ENCODE measurements at places on chromosomes 13 and 19.
A peak's percentile ranks its signal among the peaks of the same experiment; 100 is the strongest.

DNA sequence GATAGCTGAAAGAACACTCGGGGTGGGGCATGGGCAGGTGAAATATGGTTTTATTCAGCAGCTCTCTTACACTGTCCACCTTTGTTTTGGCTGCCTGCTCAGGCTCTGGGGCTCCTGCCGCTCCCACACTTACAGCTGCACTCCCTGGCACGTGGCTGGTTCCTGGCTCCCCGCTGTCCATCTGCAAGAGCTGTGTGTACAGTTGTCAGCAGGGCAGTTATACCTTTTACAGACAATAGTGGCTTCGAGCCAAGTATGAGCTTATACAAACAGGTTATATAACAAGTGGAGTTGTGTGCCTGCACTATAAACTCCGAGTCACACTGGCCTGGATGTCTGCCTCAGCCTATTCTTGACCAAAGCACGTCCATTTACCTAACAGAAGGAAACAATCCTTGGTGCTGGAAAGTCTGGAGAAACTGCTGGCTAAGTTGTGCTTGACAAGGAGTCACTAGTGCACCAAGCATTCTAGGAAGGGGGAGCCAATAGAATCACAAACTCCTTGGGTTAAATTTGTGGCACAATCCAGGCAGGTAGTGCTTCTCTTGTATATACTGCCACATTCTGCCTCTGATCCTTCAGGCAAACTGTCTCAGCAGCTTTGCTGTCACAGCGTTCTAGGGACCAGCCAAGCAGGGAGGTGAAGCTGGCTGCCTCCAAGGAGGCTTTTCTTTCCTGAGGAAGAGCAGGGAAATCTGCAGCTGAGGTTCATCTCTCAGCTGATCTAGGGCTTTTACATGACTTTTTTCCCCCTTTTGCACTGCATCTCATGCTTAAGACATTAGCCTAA, 68.2 kb downstream of the NHLRC3 start:
- no peak for DNase-seq

DNA sequence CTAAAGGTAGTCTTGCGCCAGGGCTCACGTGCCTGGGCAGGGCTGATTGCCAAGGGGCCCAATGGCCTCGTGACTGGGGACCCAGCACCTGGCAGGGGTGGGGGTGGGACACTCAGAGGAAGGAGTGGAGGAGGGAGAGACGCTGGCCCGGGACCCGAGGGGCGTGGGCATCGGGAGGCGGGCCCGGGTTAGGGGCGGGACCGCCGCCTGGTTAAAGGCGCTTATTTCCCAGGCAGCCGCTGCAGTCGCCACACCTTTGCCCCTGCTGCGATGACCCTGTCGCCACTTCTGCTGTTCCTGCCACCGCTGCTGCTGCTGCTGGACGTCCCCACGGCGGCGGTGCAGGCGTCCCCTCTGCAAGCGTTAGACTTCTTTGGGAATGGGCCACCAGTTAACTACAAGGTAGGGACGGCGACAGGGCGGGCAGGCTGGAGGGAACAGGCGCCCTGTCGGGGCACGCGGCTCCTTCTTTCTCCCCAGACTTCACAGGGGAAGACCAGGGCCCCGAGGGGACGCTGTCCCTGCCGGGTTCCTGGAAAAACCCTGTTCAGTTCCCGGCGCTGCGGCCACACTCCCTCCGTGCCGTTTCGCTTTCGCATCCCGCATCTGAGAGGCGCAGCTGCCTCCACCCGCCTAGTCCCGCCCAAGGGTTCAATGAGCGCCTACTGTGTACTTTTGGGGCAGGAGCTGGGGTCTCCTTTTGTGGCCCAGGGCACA, at the start of gene IFI30:
TSS of gene IFI30 (plus strand) at position 242 of the 717 bp plus-strand sequence. CDS start at position 271, 29 bp downstream.
- peak; percentile 71 for DNase-seq

DNA sequence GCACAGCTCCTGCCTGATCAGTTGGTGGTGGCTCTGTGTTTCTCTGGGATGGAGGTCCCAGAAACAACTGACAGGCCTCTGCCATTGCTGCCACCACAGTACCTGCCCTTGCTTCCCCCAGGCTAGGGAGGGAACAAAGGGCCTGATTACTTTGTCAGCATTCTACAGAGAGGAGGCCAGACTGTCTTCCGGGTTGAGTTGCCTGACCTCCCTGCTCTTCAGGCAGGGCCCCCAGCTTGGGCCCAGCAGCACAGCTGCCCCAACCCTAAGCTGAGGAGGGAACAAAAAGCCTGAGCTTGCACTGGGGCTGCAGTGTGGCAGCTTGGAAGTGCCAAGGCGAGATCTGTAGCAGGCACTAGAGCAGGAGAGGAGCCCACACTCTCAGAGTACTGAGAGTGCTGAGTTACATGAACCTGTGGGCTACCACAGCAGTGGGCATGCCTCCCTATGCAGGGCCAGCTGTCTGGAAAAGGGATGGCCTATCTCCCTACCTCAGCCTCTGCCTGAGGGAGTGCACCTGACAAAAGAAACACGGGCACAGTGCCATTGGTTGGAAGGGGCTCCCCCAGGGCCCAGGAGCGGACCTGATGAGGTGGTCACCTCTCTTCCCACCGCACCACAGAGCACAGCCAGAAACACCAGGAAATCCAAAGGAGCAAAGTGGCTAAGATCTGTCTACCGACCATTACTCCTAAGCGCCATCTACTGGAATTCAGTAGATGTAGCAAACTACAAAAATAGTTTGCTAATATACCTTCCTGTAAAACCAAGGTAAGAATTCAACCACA, 24.4 kb downstream of the SLC25A15 start:
- peak; percentile 34 for DNase-seq

GRCh38 chr13:45500492-45501174, 35.9 kb downstream of the COG3 start:
- DNase-seq = no peak

DNA sequence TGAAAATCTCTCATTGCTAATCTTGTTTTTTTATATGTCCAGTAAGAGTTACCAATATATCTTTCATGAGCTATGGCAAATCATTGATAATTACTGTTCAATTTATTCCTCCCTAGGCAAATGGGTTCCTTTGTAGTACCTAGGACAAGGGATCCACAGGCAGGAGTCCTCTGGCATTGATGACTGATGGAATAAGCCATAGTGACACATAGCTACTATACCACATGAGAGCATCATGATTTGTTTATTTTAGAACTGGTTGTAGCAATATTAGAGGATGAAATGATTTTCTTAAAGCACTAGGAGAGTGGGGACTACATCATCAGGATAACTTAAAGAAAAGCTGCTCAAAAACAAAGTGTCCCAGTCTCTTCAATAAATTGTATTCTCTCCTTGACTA, 21.7 kb upstream of the MAB21L1 start:
- DNase-seq = no peak

DNA sequence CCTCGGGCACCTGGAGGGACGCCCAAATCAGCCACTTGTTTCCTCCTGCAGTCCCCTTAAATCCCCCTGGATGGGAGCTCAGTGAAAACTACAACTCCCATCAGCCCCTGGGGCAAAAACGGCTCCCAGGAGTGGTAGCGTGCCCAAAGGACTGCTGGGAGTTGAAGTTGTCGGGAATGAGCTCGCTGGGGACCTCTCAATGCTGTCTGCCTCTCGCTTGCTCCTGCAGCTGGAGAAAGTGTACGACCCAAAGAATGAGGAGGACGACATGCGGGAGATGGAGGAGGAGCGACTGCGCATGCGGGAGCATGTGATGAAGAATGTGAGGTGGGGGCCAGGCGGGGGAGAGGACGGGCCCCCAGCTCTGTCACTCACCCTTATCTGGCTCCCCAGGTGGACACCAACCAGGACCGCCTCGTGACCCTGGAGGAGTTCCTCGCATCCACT, 14.7 kb upstream of the DHDH start:
- DNase-seq = peak; percentile 73

DNA sequence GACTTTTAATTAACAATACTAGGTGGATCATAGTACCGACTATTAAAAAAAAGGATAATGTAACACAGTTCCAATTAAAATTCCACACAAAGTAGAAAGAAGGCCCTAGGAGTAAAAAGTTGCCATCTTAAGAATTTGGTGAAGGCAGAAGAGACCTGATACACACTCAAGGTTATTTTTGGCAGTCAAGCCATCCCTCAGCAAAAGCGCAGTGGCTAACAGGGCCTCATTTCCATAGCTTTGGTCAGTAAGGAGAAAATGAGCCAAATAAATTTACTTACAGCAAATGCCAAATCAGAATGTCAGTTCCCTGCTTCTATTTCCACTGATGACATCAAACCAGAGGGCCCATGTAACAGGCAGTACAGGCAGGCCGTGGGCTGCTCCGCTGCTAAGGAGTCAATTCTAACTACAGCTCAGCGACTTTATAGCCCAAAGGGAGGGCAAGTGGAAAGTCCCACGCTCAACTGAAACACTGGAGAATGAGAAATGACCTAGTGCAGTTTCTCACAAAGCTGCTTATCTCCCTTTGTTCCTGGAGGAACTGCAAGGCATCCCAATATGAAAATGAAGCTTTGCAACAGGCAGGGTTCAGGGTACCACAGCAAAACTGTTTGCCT, 6.3 kb downstream of the ARGLU1 start:
- DNase-seq = peak; percentile 21

DNA sequence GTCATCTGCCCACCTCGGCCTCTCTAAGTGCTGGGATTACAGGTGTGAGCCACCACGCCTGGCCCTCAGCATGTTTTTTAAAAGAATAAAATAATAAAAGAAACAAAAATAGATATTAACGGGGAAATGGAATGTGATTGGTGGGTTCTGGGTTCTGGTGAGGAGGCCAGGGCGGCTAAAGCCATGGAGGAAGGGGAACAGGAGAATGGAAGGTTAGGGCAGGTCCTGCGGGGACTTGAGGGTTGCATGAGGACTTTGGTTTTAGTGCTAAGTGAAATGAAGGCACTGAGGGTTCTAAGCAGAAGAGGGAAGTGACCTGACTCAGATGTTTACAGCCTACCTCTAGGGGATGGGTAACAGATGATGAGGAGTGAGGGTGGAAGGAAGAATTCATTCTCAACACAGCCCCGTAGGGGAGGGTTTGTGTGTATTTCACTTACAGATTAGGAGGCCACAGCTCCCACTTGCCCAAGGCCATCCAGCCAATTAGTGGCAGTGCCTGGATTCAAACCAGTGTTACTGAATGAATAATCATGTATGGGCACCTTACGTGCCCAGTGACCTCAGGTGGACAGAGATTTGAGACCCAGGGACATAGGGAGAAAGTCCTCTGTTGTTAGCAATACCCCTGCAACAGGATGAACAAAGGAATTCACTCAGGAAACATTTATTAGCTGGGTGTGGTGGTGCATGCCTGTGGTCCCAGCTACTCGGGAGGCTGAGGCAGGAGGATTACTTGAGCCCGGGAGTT, 6.7 kb upstream of the MRPL4 start:
- no peak for DNase-seq

- DNase-seq = no peak
Observed at GRCh38 chr13:44920013-44920412, 69.3 kb downstream of the NUFIP1 start.

GRCh38 chr19:5943045-5943444, 29.0 kb downstream of the CAPS start:
- DNase-seq = no peak

DNA sequence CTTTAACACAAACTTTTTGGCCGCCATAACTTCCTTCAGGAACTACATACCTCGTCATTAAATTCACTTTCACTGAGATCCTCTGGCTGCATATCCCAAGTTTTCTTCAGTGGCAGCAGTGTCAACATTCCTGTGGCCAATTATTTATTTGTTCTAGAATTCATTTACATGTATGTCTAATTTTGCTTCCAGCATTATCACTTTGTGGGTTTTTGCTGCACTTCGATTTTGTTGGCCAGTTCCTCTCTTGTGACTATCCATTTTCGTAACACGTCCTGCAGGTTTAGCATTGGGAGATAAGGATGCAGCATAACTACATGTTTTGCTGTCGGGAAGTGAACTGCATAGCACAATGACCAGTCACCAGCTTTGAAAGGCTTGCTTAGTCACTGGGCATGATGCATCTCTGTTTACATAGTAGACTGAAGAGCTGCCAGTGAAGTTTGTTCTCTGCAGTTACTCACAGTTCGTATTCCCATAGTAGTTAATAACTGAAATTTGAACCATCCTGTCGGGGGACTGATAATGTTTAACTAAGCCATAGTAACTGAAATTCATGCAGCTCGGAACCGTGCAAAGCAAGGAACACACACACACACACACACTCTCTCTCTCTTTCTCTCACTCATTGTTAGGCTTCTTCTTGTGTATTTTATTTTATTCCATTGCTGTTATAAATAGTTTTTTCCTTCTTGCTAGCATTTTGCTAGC, 28.3 kb downstream of the ZNF507 start:
- DNase-seq = no peak

GRCh38 chr13:77980592-77980991, 62.0 kb upstream of the EDNRB start:
- DNase-seq = no peak

GRCh38 chr13:43489233-43489632, 297.5 kb downstream of the ENOX1 start:
- no peak for DNase-seq

DNA sequence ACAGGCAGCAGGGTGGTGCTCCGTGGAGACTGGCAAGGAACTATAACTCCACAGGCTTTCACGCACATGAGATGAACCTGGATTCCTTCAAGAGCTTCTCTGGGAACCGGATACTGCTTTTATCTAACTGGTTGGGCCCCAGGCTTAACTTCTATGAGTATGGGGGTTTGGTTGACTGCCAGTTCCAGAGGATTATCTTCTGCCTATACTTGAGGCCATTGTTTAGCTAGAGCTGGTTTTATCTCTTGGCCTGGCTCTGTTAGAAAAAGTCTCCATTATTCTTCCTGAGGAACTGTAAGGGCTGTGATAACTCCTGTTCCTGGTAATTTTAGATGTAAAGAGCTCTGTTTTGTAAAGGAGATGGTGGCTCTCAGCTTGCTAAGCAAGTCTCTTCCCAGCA, 40.9 kb downstream of the ZNF846 start:
- no peak for DNase-seq

DNA sequence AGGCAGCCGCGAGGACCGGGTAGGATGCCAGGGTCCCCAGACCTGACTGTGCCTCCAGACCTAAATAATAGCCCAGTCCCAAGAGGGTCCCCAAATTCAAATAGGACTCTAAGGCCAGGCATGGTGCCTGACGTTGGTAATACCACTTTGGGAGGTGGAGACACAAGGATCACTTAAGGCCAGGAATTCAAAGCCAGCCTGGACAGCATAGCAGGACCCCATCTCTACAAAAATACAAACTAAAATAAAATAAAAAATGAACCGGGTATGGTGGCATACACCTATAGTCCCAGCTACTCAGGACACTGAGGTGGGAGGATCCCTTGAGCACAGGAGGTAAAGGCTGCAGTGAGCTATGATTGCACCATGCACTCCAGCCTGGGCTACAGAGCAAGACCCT, 5.4 kb upstream of the APLP1 start:
- no peak for DNase-seq

DNA sequence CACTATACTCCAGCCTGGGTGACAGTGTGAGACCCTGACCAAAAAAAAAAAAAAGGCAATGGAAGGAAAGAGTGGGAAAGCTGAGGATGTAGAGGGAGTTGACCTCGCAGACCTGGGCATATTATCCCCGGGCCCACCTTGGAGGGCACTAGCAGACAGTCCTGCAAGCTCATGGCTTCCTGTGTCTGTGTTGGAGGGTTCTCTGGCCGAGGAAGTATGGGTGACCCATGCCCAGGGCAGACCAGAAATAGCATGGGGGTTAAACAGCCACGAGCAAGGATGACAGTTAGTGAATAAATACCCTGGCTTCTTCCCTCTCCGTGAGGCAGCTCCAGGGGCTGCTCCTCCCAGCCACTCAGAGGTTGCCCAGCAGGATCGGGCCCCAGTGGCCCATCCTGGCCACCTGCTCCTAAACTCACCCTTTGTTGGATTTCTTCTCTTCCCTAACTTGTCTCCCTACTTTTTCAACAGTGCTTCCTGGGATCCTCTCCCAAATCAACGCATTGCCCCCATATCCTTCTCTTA, 485.8 kb downstream of the ZNF536 start:
- DNase-seq = no peak

Data from HAP-1 (cell line).